Daoy (cell line): ENCODE measurements at places on chromosomes 5 and 9. TPM values are rescaled to one million over a fixed set of nuclear protein-coding genes. Genes with fewer than 3 reads are reported as not detected.

DNA sequence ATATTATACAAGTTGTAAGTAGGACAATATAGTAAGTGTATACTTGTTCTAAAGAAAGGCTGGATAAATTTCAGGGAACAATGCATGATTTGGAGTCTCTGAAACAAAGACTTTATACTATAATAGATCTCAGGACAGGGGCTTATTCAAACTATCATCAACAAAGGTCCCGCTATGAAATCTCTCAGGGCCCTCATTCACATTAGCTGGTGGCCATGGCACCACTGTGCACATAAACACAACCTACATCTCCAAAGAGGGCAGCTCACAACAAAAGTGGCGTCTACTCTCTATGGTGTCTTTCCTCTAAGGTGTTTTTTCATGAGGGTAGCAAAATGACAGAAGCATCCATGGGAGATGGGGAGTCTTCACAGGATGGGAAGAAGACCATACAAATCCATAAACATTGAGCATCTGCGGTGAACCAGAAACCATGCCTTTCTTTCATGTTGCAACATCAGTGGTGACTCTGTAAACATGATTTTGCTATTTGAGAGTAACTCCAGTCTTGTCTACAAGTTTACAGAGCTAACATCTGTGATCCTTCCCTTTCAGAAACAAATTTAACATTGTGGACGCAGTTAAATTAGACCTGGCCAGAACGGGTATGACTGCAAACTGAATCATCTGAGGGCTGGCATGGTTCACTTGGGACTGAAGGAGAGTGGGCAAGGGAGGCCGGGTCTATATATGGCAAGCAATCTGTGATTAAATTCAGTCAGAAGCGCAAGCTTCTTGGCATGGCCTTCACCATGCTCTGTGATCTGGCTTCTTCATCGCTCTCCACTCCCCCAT is 5.5 kb downstream of the TTLL11 start:
- no peak for DNase-seq

The NSUN2 gene
- total RNA-seq: 52.6 and 54.5 TPM in 2 replicates

DNA sequence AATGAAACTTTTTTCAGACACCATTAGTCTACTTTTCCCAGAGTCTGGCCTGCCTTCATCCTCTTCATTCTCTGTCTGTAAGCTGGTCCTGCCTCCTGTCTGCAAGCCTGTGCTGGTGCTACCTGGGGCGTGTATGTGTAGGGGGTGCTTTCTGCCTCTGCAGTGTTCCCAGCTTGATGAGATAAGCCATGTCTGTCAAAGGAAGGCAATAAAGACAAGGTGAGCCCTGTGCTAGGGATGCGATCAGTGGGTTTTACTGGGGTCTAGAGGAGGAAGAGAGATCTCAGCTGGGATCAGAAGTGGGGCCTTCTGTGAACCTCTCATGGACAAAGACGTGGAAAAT is 78.0 kb upstream of the TGFBR1 start:
- DNase-seq: no peak

DNA sequence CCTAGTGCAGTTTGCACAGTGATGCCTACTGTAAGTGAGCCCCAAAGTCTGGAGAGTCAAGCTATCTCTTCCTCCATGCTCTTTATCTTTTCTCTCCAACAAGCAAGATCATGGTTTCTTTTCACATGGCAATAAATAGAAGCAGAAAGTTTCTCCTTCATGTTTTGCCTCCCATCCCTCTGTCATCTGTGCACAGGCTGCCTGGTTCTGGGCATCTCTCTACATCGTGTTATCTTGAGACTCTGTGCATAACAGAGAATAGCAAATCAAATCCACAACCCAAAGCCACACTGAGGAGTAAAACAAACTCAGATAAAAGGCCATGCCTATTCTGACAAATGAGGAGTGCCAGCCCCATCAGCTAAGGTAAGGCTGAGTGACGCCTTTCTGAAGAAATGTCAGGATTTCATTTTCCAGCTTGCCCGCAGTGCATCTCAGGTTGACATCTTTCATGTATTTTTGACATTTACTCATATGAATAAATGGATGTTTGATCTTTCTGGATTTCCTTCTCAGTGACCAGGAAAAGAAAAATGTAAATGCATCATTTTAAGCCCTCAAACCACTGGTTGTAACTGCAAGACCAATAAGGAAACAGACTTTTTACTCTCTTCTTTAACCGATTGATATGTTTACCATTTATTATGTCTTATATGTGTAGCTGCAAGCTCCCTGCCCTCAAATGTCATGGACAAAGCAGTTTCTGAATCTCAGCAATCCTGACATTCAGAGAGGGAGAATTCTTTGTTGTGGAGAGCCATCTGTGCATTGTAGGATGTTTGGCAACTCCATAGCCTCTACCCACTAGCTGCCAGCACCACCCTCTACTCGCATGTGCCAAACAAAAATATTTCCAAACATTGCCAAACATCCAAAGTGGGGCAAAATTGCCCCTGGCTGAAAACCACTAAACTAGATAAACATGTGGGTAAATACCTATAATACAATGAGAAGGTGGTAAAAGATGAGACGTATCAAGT is 49.2 kb upstream of the ACO1 start:
- DNase-seq: no peak

The SPTLC1 gene
- total RNA-seq: 109 and 118 TPM in 2 replicates

GRCh38 chr5:72465601-72466563 is 41.3 kb downstream of the ZNF366 start:
- DNase-seq: peak; percentile 54

DNA sequence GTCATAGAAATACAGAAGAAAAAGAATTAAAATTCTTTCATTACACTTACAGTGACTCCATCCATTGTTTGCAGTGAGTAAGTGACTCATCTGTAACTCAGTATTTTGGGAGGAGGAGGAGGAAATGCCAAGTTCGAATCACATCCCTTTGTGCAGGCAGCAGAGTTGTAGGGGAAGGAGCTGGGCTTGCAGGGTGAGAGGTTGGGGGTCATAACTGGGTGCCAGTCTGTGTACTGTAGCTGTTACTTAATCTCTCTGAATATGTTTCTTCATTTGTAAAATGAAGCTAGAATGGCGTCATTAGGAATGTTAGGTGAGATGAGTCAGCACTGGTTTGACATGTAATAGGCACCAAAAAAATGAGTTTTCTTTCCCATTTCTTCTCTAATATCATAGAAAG is 235.7 kb upstream of the ADAMTSL1 start:
- peak; percentile 62 for DNase-seq

GRCh38 chr5:149869411-149869821 is 75.2 kb downstream of the PDE6A start:
- DNase-seq: no peak

DNA sequence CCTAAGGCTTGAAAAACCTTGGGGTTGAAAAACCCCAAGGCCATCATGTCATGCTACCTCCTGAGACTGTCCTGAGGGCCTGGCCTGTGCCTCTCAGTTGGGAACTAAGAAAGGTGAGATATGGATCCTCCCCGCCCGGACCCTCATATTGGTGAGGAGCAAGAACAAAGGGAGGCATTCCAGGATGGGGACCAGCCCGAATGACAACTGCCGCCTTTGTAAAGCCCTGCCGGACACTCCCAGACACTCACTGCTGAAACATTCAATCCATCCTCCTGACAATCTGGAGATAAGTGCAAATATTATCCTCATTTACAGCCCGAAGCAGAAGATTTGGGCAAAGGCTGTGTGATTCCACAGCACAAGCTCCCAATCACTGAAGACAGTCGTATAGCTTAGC is 298.3 kb downstream of the NSG2 start:
- DNase-seq: no peak

GRCh38 chr5:94613583-94613982 is 4.8 kb downstream of the KIAA0825 start:
- DNase-seq: peak; percentile 19

- no peak for DNase-seq
Measured at GRCh38 chr9:135865531-135865930, 41.8 kb downstream of the CAMSAP1 start.

DNA sequence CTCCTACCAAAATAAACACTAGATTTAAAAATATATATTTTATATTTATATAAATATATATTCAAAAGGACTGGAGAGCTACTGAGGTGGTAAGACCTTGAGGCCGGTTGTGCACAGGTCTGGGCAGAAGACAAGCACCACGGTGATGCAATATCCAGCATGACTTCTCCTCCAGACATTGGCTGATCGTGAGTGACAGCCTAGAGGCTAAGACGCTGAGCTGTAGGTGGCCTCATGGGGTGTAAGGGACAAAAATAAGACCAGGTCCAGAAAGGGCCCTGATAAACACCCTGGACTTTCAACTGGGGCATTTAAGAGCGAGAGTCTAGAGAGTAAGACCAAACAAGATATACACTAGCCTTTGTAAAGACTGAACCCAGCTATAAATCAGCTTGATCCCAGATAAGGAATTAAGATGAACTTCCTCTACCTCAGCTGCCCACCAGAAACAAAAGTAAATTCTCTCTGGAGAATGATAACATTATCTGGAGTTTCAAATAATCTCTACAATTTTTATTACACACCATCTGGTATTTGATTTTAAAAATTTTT is 14.2 kb upstream of the C5orf47 start:
- DNase-seq: no peak

- peak; percentile 83 for DNase-seq
Measured at GRCh38 chr5:151651997-151652645, 34.6 kb downstream of the SPARC start.

DNA sequence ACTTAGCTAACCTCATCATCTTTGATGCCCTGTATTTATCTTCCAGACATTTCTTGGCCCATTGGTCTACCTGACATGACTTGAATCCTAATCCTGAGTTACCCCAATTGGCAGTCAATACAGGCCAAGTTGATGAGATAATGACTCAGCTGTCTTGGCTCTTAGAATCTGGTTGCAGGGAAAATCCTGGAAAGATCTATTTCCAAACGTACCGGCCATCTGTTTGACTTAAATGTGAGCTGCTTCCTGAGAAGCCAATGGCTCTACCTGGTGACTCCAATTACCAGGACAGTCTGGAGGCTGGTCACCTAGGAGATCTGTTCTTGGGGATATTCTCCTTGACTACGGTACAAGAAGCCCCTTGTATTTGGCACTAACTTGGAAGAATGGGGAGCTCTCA is 475.2 kb upstream of the BRINP1 start:
- DNase-seq: no peak

GRCh38 chr9:3359048-3359692 is 166.6 kb downstream of the RFX3 start:
- DNase-seq: no peak

- no peak for DNase-seq
Measured at GRCh38 chr9:112493393-112494137, 6.9 kb downstream of the KIAA1958 start.

The BRINP1 gene
- total RNA-seq: not detected in 2 replicates

The LRRC14B gene
- not detected in 2 replicates for total RNA-seq

GRCh38 chr9:13383216-13383615 is 103.7 kb upstream of the MPDZ start:
- no peak for DNase-seq

DNA sequence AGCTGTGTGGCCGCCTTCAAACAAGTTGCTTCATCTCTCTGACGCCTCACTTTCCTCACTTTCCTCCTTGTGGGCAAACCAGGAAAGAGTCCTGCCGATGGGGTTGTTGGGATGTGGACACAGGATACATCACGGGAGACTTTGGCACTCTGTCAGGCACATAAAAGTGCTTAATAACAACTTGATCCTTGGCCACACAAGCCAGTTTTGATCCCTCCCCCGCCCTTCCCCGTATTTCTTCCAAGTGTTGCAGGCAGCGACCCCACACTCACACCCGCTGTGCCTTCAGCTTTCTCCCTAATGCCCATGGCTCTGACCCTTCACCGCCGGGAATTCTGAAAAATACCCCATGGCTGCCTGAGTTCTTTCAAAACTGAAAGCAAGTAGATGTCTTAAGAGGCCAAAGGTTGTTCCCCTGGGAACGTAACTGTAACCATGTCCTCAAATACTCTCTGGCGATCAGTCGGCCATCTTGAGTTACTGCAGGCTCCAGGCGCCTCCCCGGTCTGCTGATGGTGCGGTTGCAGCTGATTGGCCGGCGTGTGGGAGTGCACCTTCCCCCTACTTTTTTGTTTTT is 59.8 kb downstream of the ARHGEF37 start:
- peak; percentile 33 for DNase-seq

The SLC38A9 gene
- 37.3 and 49.6 TPM in 2 replicates for total RNA-seq

DNA sequence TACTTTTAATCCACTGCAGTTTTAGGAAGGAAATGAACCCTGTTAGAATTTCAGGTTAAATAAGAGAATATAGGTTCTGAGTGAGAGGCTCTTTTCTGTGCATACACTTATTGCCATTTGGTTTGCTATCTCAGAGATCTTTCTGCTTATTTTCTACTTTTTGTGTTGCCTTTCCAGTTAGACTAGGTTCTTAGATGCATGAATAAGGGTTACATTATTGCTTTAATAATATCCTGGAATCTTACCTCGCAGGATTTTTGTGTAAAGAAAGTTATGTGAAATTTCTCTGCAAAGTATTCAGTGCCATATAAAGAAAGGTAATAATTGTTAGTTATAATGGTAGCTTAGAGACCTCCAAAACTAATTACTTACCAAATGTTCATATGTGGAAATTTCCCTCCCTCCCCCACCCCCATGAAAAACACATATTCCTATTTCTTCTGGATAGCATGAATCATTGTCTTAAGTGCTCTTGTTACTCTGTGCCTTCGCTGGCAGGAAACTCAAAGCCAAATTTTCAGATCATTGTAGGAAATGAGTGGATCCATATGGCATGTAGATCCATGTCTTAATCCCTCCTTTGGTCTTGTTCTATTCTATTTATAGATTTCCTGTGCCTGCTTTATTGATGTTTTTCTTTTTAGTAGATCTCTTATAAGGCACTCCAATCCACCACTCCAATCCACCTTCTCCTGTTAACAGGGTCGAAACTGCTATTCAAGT is 2.7 kb upstream of the APBA1 start:
- DNase-seq: peak; percentile 67

DNA sequence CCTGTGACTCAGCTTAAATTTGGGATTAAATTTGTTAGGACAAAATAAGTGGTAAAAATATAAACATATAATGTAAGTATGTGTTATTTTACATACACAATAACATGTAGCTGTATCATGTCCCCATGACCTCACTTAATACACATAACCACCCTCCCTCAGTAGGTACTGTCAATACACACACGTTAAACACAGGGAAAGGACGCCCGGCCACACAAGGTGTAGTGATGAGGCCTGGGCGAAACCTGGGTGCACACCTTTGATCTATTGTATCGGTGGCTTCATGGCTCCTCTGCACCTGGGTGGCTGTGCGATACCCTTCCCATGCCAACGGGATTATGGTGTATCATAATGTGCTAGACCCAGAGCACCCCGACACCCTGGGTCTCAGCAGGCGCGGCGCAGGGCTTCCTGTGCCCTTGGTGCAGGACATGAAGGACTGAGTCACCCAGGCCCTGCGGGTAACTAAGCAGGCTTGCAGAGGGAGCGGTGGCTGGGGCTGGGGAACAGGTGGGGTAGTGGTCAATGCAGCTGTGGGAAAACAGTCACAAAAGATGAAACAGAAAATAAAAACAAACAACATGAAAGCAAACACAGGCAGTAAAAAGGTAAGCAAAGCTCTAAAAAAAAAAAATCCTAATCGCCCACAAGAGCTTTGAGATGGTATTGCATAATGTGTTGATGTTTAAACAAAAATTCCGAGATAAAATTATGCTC is 127.5 kb upstream of the RETREG1 start:
- no peak for DNase-seq
